ENCODE measurements at places on chromosomes 5 and 9. TPM values are rescaled to one million over a fixed set of nuclear protein-coding genes. Genes with fewer than 3 reads are reported as not detected.

Gene ABLIM3
- 129 TPM for total RNA-seq

Gene TRIM23
- 17.8 TPM for total RNA-seq

Gene TICAM2
- 3.5 TPM for total RNA-seq

Gene C9orf43
- 0.29 TPM for total RNA-seq

DNA sequence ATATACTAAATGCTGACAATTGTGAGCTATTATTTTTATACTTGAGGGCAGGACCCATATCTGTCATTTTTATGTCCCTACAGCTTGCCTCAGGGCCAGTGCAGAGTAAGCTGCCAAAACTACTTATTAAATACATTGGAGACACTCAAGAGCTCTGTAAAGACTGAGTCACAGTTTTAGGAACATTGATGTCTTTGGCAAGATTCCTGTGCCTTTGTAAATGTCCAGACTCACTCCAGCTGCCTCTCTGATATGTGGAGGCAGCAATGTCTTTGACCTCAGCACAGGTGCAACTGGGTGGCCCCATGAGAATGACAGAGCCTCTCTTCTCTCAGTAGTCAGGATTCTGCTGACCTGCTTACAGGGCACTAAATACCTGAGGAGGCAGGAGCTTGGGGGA lies 363.2 kb downstream of the OSTF1 start:
- no peak for DNase-seq

- DNase-seq = no peak
These were observed 348.5 kb upstream of the RIOK2 start for GRCh38 chr5:97531549-97531948.

DNA sequence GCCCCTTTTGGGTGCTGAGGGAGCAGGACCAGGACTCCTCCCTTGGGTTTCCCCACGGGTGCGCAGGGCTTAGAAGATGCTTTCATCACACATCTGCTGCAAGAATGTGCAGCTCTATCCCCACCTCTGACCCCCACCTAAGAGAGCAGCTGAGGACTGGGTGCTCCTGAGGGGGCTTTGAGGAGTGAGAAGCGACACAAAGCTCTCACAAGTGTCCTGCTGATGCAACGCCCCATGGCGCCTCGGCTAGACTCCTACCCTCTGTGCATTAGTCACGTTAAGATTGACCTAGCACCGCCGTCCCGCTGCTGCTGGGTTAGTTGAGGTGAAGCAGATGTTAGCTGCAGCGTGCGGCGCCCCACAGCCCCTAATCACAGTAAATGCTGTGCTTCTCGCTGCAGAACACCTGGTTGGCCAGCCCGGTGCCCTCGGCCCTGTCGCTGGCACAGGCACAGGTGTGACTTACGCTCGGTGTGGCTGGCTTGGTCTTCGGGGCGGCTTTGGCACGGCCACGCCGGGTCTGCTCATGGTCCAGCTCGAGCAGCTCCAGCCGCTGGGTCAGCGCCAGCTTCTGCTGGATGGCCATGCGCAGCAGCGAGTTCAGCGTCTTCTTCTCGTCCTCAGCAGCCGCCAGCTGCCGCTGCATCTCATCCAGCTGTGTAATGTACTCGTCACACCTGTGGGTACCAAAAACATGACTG lies 45.0 kb upstream of the IPPK start:
- DNase-seq = peak; percentile 63

DNA sequence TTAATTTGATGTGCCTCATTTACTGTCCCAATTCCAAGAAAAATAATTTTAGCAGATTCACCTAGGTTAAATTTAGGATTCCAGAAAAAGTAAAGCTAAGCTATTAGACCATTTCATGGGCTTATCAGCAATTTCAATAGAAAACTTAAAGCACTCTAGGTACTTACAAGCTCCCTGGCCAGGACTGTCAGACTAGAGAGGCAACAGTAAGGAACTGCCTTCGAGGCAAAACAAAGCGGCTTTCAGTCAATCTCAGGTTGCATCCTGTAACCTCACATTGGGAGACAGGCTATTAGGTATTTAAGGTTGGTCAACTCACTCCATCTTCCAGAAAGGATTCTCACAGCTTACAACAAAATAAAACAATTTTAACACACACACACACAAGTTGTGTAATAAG lies 48.7 kb upstream of the FSD1L start:
- DNase-seq = no peak

GRCh38 chr5:106401561-106401960 lies 1269.2 kb downstream of the EFNA5 start:
- no peak for DNase-seq

GRCh38 chr5:178214160-178214803 lies 9.9 kb downstream of the HNRNPAB start:
- peak; percentile 17 for DNase-seq

- DNase-seq = no peak
These were observed 97.1 kb upstream of the ZNF608 start for GRCh38 chr5:124843596-124843899.

DNA sequence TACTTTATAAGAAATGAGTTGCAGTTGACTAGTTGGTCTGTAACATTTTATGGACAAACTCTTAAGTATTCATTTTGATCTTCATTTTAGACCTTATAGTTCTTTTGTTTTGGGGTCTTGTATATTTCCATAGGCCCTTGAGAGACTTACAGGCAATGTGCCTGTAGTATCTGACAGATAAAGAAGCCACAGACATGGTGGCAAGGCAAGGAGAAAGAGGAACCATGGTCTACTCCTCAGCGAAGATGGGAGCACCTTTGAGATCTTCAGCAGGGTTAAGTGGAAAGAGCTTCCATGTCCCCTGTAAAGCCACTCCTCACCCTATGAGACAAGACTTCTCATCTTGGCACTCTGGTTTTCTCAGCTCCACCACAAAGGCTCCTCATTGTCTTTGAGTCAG lies 56.4 kb downstream of the SH3TC2 start:
- DNase-seq = no peak

GRCh38 chr9:114250235-114250568 lies 72.7 kb upstream of the ORM1 start:
- DNase-seq = peak; percentile 82

- peak; percentile 98 for DNase-seq
These were observed 57.3 kb downstream of the GADD45G start for GRCh38 chr9:89661956-89662717.

Data from left cardiac atrium (tissue), 4 donors.